ENCODE measurements at places on chromosomes 11 and 22.
A peak's percentile ranks its signal among the peaks of the same experiment; 100 is the strongest.

DNA sequence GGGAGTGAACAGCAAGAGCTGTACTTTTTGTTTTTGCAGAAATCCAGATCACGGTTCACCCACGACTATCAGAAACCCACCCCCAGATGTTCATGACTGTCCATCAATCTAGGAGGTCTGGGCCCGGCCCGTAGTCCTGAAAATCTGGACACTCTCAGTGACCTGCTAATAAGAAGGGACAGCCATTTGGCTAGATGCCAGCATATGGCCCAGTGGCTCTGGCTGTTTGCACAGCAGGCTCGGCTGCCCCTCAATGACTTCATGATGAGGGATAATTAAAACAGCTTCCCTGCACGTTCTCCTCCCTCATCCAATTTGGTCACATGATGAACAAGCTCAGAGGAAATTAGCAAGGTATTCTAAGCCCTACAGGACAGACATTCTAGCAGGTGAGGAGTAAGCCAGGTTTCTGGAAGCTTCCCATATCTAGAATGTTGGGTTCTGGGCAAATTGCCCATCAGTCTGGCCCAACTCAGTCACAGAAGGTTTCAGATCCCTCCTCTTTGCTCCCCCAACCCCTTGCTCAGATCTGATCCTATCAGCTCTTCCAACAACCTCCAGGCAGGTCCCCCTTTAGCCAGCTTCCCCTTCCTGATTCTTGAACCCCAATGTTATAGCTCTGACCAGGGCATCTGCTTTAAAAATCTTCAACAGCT lies 397.3 kb downstream of the SHANK2 start:
- no peak for DNase-seq

DNA sequence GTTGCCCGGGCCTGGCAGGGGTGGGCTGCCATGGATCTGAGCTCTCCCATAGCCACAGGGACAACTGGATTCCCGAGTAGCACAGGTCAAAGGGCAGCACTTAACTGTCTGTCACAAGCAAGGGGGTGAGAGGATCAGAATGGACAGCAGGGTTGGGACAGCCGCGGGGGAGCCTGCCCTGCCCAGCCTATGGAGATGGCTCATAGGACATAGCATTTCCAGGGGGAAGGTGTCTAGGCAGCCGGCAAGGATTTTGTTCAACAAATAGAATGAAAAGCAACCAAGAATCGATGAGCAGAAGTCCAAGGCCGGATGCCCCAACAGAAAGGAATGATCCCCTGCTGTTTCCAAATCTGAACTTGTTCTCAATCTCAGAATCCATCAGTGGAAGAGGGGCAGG lies 92.9 kb downstream of the RPS6KA4 start:
- no peak for DNase-seq

DNA sequence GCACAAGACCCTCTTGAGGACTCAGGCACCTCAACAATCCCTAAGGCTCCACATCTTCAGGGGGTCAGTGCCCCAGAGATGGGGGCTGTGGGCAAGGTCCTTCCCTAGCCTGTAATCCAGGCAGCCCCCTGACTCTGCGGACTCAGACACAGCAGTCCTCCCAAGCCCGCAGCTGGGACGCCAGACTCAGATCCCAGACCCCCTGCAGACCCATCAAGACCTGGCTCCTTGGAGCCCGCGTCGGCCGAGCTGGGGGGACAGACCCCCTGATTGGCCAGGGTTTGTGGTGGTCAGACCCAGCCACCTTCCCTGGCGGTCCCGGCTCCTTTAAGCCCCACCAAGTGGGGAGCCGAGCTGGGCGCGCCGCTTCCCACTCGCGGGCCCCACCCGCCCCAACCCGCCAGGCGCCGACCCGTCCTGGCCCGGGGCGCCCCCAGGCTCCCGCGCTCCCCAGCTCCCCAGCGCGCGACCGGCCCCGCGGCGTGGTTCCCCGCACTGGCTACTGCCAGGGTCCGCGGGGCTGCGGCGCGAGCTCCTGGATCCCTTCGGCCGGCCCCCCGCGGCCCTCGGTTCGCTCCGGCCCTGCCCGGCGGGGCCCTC lies 458 bp downstream of the OSBPL5 start:
- DNase-seq, result no peak

- DNase-seq, result no peak
Measured at GRCh38 chr22:33303099-33303498, 244.9 kb upstream of the SYN3 start.

DNA sequence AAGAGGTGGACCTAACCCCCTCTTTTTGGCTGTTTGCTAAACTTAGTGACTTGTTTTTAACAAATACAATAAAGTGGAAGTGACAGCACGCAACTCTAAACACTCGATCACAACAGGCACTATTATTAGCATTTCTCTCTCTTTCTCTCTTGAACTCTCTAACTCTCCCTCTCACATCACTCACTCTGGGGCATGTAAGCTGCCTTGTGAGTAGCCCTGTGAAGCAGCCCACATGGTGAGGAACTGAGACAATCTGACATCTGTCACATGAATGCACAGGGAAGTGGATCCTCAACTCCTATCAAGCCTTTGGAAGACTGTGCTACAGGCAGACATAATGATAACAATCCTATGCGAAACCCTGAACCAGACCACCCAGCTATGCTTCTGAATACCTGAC lies 609.0 kb upstream of the CNTN5 start:
- DNase-seq, result no peak

- no peak for DNase-seq
Measured at GRCh38 chr11:31714840-31715239, 96.3 kb downstream of the PAX6 start.

GRCh38 chr11:11324090-11324489 lies 29.0 kb downstream of the CSNK2A3 start:
- DNase-seq, result no peak

- DNase-seq, result peak; percentile 85
Measured at GRCh38 chr11:66744485-66745355, 15.7 kb upstream of the SPTBN2 start.

GRCh38 chr11:104772806-104773241 lies 125.4 kb downstream of the CASP12 start:
- no peak for DNase-seq

- no peak for DNase-seq
Measured at GRCh38 chr11:12968101-12968500, 41.0 kb upstream of the RASSF10 start.

DNA sequence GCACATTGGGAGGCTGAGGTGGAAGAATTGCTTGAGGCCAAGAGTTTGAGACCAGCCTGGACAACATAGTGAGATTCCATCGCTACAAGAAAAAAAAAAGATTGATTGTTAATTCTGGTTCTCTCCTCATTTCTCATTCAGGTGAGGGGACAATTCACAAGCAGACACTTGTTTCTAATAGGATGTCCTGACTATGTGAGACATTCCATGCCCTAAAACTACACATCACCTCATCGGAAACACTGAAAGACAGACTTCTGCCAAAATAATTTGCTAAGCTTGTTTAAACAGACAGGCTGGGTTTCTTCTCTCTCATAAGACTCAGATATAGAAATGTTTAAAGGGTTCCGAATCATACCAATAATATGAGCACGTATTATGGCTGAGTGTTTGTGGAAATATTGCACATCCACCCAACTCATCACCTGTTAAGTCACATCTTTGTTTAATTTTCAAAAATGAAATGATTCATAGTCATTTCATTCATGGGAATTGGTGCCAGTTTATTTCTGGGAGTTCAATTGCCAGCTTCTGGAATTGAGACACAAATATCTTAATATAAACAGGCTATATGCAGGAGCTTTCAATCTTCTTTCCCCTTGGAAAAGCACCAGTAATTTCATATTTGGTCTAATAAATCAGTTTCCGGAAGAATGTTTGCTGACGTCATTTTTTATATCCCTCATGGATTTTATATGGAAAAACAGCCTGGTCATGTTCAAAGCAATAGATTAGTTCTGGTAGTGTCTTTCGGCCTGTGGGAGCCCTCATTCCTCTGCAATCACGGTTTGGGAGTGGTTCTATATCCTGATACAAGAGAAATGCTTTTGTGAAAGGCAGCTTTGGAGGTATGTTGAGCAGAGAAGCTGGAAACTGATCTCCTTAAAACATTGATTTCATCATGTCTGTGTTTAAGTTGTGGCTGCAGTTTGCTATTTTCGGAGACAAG lies 87.0 kb downstream of the BDNF start:
- no peak for DNase-seq

GRCh38 chr11:12979928-12980689 lies 29.0 kb upstream of the RASSF10 start:
- DNase-seq, result no peak

GRCh38 chr22:26570115-26570514 lies 19.8 kb downstream of the TPST2 start:
- DNase-seq, result no peak

GRCh38 chr22:33851240-33851639 lies 69.0 kb downstream of the LARGE1 start:
- no peak for DNase-seq

DNA sequence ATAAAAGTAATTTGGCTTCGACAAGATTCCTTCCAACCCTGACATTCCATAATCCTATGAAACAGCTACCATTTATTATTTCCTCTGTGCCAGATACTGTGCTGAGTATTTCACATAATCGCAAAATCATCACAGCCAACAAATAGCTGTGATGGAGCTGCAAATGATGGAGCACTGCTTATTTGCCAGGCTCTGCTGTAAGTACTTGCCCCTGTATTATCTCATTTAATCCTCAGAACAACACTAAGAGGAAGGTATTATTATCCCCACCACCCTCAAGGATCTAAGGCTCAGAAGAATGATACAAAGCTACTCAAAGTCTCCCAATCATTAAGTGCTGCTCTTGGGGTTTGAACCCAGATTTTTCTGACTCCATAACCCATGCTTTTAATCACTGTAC lies 145.5 kb downstream of the CCDC34 start:
- no peak for DNase-seq

GRCh38 chr11:69101115-69101791 lies 52.5 kb downstream of the TPCN2 start:
- DNase-seq, result peak; percentile 27

DNA sequence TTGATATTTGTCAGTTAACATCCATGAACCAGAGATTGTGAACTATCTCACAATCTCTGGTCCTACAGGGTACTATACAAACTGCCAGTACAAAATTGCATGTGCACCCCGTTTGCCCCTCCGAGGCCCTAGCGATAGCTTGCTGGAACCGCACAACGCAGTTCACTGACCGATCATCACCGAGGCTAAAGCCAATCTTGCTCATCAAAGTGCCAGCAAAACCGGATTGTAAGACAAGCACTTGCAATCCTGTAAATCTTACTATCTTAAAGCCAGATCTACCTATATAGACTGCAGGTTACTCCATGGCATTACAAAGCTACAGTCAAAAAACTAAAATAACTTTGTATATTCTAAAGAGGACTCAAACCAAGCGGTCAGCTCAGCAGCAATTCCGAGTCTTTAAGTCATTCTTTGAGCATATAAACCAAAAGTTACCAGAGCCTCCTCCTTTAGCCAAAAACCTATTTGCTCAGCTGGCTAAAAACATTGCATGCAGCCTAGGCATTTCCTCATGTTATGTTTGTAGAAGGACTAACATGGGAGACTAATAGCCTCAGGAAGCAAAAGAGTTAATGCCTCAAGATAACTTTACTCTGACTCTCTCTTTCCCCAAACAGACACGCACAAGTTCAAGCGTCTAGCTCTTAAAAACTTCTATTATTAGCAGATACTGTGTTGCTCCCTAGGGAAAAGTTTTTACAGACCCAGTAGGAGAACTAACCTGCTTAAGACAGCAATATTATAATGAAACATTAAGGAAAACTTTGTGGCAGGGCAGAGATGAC lies 30.7 kb upstream of the CPT1A start:
- no peak for DNase-seq

GRCh38 chr11:118054712-118055640 lies 21.9 kb upstream of the TMPRSS4 start:
- no peak for DNase-seq

- DNase-seq, result no peak
Measured at GRCh38 chr22:27401321-27401720, 400.2 kb downstream of the MN1 start.

DNA sequence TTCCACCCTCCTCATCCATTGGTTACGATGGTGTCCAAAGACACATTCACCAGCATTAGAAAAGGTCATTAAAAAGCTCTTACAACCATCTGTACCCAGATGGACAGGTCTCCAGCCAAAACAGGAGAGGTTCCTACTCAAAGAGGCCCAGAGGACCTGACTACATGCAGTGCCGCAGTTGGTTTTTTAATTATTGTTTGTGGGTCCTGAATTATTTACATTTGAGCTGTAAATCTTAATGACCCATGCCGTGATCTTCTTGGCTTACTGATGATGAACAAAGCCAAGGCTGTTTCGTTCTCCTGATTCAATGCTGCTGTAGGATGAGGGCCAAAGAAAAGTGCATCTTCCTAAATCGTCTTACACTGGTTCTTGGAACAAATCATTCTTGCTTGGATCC lies 83.7 kb downstream of the CADM1 start:
- DNase-seq, result no peak

- no peak for DNase-seq
Measured at GRCh38 chr11:103901656-103902055, 134.8 kb upstream of the DDI1 start.

- DNase-seq, result no peak
Measured at GRCh38 chr11:1469287-1469910, 17.2 kb downstream of the MOB2 start.

- DNase-seq, result no peak
Measured at GRCh38 chr11:23974051-23974450, 522.8 kb upstream of the LUZP2 start.

- no peak for DNase-seq
Measured at GRCh38 chr11:111305162-111305802, 6.9 kb downstream of the POU2AF3 start.

DNA sequence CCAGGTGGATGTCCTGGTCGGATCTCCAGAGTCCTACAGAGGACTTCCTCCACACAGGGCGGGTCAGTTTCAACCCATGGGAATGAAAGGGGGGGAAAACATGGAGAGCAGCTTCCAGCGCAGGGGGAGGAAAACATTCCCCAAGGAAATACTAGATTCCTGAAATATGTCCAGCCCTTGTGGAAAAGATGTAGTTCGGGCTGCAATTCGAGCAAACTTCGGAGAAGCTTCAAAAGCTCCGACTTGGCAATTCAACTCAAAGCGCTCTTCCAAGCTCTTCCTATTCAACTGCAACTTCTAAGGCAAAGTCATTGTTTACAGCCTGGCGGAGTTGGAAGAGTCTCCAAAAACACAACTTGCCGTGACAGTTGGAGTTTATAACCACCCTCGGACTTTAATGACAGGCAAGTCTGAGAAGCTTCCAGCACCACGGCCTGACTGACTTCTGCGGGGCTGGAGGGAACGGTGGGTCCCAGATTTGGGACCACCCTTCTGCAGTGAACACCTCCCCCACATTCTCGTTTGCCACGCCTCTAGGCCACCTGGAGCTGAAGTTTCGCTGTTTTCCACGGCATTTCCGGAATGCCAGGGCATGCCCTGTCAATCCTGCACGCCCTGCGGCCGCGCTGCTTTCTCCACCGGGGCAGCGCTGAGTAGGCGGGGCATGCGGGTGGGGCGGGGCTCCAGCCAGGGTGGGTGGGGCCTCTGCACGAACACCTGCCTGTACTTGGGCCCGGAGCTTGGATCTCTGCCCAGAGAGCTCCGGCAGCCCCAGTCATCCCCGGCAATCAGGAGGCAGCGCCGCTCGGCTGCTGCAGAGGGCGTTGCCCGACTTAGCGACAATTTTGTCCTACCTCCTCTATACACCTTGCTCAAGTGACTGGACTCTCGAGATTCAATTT lies 49.0 kb upstream of the BIRC3 start:
- DNase-seq, result no peak

GRCh38 chr22:49247194-49247924 lies 580.3 kb downstream of the BRD1 start:
- no peak for DNase-seq

Data from nucleus accumbens (tissue), 56 donors.